ENCODE measurements at places on chromosomes 6 and 20.

DNA sequence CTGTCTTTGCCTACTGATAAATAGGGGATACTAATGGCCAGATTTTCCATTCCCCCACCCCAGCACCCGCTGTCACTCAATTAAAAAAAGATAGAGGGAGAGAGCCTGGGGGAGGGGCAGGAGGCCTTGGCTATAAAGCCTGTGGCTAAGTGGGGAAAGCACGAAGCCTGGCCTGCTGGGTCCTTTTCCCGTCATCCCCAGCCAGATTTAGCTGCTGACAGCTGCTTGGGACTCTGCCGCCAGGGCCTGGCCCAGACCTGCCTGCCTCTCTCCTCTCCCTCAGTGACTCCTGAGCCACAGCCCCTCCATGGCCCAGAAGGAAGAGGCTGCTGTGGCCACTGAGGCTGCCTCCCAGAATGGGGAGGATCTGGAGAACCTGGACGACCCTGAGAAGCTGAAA, at the start of gene APOBEC2:
Gene APOBEC2, plus strand, starts transcription at position 162 of the 400 bp plus-strand sequence. Its CDS starts 146 bp downstream, at position 308.
- no peak for DNase-seq

DNA sequence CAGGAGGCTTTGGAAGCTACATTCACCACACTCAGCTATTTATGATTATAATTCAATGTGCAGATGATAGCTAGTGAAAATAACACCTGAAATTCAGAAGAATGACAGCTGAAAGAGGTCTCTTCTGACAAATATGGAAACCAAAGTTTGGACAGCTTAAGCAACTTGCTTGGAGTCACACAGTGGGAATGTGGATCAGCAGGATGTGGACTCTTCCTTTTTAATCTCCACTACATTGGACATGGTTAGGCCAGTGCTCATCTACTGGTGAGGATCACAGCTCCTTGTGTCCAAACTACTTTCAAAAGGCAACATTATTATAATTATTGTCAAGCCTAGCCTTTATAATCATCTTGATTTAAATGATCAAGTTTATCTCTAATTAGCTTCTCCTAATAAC, 10.4 kb downstream of the TRAPPC3L start:
- DNase-seq, result no peak

DNA sequence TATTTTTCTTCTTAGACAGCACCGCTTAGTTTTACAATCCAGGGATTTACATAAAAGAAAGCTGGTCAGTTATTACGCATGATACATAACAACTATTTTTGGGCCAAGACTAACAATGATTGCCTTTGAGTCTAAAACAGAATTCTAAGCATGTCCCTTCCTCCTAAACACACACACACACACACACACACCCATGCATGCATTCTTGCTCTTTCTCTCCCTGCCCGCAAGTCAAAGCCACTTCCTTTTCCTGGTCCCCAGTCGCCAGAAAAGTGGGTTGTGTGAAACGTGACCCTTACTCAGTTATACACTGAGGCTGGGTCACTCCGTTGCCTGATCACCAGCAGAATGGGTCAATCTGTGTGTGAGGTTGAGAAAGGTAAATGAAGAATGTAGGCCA, 31.4 kb downstream of the FYN start:
- DNase-seq, result peak; percentile 87

GRCh38 chr6:150767571-150768018, 97.9 kb upstream of the MTHFD1L start:
- no peak for DNase-seq

GRCh38 chr6:137737836-137738596, 129.0 kb upstream of the TNFAIP3 start:
- DNase-seq, result no peak

All from SK-MEL-5 (cell line).